NCI-H1092 treated with DMSO at 0.1 percent for 48 hours (cell line): ENCODE measurements at places on chromosomes 3 and 15.

DNA sequence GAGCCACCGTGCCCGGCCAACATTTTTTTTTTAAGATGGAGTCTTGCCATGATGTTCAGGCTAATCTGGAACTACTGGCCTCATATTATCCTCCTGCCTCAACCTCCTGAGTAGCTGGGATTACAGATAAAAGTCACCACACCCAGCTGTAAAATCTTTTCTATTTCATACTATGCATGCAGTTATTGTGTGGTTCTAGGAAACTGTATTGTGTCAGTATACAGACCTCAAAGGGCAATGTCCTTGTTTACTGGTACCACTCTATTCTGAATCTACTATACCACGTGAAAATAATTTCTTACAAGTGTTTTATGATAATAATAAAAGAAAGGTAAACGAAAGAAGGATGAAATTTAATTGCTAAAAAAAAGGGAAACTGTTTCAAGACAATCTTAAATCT lies 123.5 kb upstream of the PTX3 start:
- DNase-seq, result no peak

DNA sequence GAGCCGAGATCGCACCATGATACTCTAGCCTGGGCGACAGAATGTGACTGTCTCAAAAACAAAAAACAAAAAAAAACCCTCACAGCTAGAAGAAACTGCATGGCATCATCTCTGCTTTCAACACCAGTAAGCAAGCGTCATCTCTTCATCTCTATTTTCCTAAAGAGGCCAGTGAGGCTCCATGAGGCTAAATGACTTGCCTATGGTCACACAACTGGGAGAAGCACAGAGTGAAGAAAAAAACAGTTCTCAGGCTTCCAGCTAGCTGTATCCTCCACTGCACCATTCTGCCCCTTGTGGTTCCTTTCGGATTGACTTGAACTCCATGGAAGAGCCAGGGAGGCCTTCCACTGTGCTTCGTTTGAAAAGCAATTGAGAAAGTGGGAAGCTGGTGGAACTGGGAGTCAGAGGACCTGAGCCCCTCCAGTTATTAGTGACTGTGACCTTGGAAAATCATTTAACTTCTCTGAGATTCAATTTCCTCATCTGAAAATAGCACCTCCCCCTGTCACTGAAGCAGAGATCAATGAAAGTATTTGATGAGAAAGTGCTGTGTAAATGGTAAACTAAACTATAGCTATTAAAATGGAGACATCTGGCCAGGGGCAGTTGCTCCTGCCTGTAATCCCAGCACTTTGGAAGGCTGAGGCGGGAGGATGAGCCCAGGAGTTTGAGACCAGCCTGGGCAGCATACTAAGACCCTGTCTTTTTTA lies 32.1 kb upstream of the DENND4A start:
- DNase-seq, result peak; percentile 44

GRCh38 chr15:78411061-78411460 lies 27.0 kb upstream of the IREB2 start:
- DNase-seq, result no peak

DNA sequence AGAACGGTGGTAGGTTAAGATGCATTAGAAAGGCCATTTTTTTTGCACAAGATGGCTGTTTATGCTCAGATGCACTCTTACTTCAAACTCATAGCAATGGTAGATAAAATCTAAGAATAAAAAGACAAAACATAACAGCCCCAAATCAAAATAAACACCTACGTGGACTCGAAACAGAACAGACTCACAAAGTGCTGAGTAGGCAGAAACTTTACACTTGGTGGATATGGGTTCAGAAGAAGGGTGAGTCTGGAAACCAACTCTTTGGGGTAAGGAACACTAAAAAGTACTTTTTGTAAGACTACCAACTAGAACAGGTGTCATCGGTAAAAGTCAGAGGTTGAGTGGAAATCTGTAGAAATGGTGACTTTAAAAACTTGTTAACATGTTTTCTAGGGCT lies 468.2 kb downstream of the OTOL1 start:
- no peak for DNase-seq

DNA sequence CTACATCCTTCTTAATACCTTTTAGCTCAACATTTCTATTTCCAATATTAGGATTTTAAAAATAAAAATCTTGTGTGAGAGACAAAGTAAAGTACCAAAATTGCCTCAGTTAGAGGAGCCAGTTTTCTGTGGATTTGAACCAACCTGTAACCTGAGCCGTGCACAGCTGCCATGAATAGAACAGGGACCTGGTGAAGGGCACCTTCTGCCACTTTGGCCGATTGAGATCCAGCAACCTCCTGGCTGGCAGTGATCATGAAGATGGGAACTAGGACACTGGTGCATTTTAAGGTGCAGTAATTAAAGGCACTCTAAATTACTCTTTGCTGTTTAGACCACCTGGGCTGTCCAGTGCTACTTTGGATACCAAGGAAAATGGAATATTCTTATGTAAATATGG lies 34.3 kb upstream of the TRAK1 start:
- peak; percentile 43 for DNase-seq

DNA sequence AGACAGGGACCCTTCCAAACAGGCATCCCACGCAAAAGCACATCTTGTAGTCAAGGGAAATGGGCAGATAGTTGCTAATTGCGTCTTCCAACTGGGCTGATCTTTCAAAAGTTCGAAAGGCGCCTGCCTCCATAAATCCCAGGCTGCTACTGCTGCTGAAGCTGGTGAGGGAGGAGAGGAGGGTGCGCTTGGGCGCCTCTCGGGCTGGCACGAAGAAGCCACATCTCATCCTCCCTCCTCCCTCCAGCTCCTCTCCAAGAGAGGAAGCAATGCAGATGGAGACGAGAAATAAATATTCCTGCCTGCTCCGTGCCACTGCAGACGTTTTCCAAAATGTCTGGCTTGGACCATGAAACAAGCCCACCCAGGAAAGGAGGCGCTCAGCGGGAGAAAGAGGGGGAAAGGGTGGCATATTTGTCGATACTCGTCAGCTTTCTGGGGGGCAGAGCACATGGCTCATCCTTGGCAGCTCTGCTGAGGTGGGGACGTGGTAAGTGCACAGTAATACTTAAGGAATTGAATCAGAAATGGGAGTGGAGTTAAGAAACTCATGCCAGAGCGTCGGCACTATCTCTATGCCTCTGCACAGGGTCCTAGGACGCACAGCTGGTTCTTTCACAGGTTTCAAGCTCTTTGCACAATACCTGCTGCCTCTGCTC lies 88.9 kb upstream of the FEZF2 start:
- DNase-seq, result no peak

GRCh38 chr3:32113566-32113965 lies 7.1 kb downstream of the GPD1L start:
- DNase-seq, result no peak

DNA sequence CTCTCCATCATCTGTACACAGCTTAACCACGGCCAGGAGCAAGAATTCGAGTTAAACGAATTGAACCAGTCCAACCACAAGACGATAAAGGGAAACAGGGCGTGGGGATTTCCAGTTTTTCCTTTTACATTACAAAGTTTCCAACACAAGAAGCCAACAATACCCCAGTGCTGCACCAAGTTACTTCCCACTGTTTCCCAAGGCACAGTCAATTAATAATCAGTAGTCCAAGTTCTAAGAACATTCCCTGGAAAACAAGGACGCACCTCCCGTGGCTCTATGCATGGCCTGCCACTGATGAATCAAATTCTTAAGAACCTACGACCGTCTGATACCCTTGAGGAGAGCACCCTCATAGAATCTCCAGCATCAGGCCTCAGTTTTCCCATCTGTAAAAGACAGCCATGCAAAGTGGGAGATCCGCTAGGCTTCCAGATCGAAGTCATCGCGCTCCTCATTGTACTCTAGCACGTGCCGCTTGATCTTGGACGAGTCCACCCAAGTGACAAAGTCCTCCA lies 774 bp downstream of the IMP3 start:
- no peak for DNase-seq

DNA sequence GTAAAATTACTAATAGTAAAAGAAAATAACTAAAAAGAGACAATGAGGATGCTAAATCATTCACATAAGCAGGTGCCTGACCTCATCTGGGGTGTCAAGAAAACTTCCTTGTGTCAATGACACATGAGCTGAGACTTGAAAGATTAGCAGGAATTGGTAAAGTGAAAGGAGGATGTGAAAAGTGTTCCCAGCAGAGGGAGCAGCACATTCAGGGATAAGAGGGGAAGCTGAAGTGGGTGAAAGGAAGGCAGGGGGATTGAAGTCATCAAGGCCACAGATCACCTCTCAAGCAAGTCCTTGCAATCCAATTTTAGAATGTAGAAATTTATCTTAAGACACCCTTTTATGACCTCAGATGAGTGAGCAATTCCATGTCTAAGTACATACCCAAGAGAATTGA lies 60.2 kb upstream of the ACP3 start:
- DNase-seq, result peak; percentile 32

- DNase-seq, result no peak
Observed at GRCh38 chr3:12323237-12323636, 34.4 kb downstream of the PPARG start.

- DNase-seq, result no peak
Observed at GRCh38 chr3:141330718-141331376, 37.5 kb upstream of the ZBTB38 start.

DNA sequence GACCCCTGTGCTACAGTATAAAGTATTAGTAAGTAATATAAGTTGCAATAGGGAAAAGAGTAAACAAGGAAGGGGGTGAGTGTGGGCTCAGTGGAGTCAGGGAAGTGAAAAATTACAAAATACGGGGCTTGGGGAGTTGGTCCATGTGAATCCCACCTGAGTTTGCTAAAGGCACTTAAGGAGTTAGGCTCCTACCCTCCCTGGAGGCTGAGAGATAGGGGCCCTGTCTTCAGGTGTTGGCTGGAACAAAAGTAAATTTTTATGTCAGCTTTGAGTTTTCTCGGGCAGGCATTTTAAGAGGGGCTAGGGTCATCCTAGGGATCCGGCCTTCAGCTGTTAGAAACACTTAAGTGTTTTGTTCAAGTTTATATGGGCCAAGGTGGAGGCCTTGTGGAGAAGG lies 8.2 kb downstream of the TRPC1 start:
- no peak for DNase-seq

GRCh38 chr3:141804778-141805639 lies 41.8 kb downstream of the GRK7 start:
- no peak for DNase-seq

GRCh38 chr15:59329570-59330350 lies 42.9 kb downstream of the MYO1E start:
- no peak for DNase-seq

GRCh38 chr3:104849070-104849469 lies 517.6 kb upstream of the ALCAM start:
- DNase-seq, result no peak

GRCh38 chr3:151299006-151299405 lies 17.6 kb downstream of the GPR87 start:
- DNase-seq, result no peak

DNA sequence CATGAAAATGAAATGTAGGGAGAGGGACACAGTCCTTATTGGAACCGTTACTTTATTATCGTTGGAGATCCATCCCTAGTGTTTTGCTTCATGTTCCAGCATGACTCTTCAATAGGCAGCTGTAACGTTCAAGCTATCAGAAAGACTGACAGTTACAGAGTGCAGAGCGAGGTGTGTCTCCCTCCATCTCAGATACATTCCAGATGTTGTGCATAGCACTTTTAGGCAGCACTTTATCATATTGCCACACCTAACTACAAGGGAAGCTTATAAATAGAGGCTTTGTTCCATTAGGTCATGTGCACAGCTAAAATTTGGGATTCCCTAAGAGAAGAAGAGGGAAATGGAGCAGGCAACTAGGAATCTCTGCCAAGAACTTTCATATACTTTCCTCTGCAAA lies 1009.6 kb downstream of the ROBO2 start:
- no peak for DNase-seq

GRCh38 chr15:96106181-96106580 lies 224.3 kb upstream of the NR2F2 start:
- no peak for DNase-seq

- peak; percentile 79 for DNase-seq
Observed at GRCh38 chr3:116770815-116771450, 61.4 kb downstream of the TUSC7 start.

DNA sequence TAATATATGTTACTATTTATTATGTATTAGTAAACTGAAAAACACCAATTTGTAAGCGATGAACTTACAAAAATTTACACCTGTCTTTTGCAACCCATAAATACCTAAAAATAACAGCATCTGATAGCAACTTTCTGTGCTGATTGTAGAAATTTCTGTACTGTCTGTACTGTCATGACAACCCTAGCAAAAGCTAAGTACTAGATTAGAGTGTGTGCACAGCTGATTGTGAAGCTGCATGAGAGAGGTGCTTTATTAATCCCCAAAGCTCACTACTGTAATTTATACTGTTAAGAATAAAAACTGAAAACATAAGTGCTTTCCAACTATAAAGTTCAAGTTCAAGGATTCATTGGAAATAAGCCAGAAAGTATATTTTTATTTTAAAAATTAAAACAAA lies 815 bp downstream of the BCL2A1 start:
- DNase-seq, result no peak

DNA sequence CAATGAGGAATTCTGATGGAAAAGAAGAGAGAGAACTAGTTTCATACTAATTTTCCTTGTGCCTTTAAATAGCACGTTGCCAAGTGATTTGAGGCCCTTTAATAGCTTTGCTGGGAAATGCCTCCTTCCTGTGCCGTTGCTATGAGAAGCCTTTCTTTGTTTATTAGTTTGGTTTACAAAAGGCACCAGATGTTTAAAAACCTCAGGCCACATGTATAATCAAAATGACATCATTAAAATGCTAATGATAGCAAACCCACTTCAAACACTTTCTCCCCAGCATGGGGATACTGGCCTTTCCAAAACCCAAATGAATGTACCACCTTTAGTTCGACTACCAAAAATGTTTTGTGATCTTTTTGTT lies 50.0 kb upstream of the TBC1D23 start:
- DNase-seq, result peak; percentile 34

DNA sequence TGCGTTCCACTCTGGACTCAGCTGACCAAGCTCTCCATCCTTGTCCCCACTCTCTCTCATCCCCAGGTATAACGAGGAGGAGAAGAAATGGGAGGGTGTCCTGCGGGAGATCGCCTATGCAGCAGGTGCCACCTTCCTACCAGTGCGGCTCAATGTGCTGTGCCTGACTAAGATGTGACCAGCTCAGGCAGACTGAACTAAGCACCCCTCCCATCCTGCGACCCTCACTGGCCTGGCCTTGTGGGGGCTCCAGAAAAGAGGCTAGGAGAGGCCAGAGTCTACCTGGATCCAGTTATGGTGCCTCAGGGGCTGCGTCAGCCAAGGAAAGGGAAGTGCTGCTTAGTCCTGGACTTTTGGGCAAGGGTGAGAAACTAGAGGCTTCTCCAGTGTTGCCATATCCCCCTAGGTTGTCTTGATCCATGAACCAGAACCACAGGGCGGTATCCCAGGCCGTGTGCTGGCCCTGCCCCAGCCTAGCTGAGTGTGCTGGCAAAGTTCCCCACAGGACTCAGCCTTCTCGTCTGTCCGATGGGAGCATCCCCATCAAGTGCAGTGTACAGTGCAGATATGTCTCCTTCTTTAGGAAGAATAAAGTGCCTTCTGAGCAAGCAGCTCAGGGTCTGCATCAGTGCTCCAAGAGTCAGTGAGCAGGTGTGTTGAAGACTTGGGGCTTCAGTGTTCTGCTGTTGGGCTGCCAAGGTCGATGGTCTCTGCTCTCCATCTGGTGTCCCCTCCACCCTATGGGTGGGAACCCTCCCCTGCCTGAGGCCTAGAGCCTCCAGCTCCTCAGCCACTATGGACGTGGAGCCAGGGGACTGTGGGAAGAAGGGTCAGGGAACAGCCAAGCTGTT lies 6.7 kb downstream of the KLHL40 start:
- DNase-seq, result no peak

- no peak for DNase-seq
Observed at GRCh38 chr15:69520067-69520466, 67.4 kb downstream of the RPLP1 start.

GRCh38 chr3:25783661-25784512 lies 644 bp upstream of the NGLY1 start:
- DNase-seq, result peak; percentile 49
